AG09319 (cell line): ENCODE measurements at places on chromosomes 5 and 9.

DNA sequence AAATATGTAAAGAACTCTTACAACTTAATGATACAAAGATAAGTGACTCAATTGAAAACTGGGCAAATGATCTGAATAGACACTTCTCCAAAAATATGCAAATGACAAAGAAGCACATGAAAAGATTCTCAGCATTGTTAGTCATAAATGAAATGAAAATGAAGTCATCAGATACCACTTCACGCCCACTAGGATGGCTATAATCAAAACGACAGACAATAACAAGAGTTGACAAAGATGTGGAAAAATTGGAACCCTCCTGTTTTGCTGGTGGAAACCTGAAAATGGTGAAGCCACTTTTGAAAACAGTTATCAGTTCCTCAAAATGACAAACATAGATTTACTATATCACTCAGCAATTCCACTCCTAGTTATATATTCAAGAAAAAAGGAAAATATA lies 7.9 kb upstream of the SYK start:
- no peak for DNase-seq

DNA sequence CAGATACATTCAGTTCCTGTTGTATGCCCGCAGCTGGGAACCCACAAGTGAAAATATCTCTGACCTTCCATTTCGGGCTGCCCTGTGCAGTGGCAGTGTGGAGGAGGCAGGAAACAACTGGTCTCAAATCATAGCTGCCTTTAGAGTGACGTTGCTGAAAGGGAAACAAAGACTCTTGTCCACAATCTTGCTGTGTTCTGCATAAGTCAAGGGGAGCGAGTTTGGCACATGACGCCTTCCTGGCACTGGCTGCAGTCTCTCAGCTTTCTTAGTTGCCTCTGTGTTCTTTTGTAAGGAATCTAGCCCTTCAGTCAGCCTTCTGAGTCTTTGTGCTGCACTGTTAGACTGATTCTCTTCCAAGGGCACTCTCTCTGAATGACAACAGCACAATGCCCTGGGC lies 24.0 kb downstream of the ADAMTS16 start:
- DNase-seq: no peak

- no peak for DNase-seq
Observed at GRCh38 chr9:27094640-27095298, 14.3 kb upstream of the TEK start.

DNA sequence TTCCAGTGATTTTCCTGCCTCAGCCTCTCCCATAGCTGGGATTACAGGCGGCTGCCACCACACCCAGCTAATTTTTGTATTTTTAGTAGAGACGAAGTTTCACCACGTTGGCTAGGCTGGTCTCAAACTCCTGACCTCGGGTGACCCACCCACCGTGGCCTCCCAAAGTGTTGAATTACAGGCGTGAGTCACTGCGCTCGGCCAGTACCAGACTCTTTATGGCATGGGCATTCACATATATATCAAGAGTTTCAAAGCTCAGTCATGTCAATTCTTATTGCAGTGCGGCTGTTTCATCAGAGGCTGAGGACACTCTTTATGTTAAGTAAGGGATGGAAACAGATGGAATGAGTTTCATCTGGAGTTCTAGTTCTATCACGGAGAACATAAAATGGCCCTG lies 315.2 kb upstream of the CDH6 start:
- no peak for DNase-seq

- DNase-seq: no peak
Observed at GRCh38 chr5:36363101-36363500, 61.4 kb upstream of the RANBP3L start.

DNA sequence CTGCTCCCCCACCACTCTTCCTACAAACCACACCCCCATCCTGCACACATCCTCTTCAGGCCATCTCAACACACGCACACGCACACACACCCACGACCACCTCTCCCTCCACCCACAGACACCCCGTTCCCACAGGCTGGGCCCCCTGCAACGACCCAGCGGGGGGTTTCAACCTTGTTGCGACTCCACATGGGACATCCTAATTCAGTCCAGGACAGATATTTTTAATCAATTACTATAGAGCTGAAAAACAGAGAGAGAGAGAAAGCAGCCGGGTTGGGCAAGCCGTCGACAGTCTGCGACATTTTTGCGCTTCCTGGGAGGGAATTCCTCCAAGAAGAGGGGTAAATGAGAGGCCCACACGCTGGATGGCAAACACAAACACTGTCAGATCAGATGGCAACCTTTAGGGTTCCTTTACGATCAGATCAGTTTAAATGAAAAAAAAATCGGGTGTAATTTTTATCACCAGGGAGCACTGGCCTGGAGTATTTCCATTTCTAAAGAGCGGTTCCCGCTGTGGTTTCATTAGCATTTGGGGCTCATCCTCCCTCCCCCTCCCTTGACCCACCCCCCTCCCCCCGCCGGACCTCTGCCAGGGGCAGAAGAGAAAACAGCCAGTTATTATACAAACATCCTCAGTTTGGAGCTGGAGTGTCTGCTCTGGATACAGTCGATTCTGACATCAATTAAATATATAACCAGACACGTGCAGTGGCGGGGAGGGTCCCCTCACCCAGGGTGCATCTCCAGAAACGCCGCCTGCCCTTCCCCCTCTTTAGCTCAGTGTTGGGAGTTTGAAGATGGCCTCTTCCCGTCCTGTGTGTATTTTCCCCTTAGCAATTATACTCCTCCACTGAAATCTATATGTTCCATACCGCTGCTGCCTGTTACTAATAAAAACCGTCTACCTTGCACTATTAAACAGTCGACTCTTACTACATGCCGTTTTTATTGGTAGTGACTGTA lies 2.3 kb upstream of the IRX2 start:
- no peak for DNase-seq

- DNase-seq: no peak
Observed at GRCh38 chr9:134364391-134365114, 38.3 kb downstream of the RXRA start.

DNA sequence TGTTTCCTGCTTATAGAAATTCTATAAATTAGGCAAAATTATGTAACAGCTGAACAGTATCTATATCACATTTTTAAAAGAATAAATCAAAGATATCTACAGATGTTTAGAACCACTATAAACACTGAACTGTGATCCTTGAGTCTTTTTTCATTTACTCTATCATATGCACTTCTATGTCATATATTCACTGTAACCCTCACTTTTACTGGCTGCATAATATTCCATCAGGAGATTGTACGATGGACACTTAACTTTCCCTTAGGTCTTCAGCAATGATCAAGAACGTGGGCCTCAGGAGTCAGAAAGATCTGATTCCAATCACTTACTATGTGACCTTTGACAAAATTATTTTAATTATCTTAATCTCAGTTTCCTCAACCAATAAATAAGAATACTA lies 41.0 kb downstream of the CLINT1 start:
- DNase-seq: no peak

DNA sequence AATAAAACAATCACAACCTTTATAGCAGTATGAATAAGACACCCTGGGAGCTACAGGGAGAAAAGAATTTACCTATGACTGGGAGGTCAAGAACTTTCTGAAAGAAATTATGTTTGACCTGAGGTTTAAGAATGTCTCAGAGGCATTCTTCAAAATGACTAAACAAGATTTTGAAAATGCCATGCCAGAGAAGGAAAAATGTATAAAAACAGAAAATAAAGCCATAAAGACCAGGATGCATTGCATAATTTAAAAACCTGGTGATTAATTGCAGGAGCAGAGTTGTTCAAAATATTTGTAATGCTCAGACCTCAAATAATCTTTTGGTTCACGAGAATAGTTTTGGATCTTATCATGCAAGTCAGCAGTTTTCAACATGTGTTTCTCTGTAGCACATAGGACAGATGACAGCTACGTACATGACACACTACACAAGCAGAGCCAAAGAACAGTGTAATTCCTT lies 954.7 kb upstream of the ARRDC3 start:
- DNase-seq: peak; percentile 0
